ENCODE measurements at places on chromosomes 4 and X.

GRCh38 chr4:139555705-139556070, 331 bp downstream of the SETD7 start:
- DNase-seq, result no peak

GRCh38 chrX:35380808-35381700, 417.1 kb upstream of the MAGEB16 start:
- peak; percentile 34 for DNase-seq

DNA sequence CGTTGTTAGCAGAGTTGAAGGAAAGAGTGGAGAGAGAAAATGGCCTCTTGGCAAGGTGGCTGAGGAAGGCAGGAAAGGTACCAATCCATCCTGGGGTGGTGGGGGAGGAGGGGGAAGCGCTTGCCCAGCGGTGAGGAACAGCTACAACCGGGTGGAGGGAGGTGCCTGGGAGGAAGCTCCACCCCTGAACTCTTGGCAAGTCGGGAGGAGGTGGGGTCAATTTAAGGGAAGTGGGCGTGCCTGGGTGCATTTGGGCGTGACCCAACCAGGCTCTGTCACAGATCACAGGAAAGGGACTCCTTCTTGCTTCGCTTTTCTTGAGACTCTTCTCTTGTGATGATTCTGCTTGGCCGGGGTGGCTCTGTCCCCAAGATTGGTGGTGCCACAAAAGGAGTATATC, 41.7 kb downstream of the BCORL1 start:
- peak; percentile 78 for DNase-seq

- DNase-seq, result no peak
These were observed 2.4 kb downstream of the FAM241A start for GRCh38 chr4:112147697-112148096.

- DNase-seq, result peak; percentile 48
These were observed 28.1 kb downstream of the INPP4B start for GRCh38 chr4:142818031-142818430.

DNA sequence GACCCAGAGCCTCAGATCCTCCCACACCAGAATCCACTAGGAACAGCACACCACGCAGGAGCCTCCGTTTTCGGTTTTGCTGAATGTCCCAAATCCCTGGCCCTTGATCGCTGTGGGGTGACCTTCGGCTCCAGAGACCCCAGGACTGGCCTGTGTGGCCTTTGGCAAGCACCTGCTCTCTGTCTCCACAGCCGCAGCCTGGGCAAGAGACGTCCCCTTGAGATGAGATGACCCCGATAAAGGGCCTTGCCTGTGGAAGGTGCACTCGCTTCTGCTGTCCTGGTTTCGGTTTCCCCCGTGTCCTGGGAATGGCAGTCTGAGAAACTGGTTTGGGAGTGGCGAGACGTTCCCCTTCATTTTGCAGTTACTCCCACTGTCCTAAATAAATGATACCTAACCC, 9.6 kb downstream of the PSAPL1 start:
- DNase-seq, result no peak

- DNase-seq, result peak; percentile 86
These were observed 46.5 kb upstream of the RAB9B start for GRCh38 chrX:103878466-103879122.

DNA sequence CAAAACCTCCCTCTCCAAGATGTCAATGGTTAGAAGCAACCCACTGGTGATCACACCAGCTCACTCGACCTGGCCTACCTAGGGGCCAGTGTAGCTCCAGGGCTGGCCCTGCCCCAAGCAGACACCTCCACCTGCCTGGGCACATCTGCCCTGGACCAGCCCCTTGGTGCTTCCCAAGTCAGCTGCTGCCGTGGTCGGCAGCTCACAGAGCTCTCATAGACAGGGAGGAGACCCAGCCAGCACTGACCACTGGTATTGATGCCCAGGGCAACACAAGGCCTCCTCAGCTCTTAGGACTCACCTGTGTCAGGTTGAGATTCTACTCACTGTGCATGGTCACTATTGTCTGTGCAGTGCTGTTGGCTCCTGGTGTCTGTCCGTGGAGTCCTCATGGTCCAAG, 51.7 kb downstream of the SEPSECS start:
- DNase-seq, result no peak

DNA sequence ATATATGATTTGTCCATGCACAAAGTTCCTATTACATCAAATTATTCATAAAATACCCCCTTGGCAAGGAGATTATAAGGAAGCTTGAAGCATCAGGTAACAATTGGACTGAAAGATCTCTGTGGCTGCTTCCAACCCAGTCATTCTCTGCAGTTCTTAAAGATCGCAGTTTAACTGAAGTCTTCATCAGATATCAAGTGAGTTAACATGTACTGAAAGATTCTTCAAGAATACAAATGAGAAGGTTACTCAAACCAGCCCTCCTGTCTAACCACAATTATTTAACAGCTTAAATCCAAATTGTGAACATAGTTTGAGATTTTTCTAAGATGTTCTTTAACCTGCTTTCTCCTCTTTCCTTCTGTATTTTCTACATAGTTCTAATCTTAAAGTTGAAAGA, 56.1 kb downstream of the SLC10A7 start:
- DNase-seq, result no peak

DNA sequence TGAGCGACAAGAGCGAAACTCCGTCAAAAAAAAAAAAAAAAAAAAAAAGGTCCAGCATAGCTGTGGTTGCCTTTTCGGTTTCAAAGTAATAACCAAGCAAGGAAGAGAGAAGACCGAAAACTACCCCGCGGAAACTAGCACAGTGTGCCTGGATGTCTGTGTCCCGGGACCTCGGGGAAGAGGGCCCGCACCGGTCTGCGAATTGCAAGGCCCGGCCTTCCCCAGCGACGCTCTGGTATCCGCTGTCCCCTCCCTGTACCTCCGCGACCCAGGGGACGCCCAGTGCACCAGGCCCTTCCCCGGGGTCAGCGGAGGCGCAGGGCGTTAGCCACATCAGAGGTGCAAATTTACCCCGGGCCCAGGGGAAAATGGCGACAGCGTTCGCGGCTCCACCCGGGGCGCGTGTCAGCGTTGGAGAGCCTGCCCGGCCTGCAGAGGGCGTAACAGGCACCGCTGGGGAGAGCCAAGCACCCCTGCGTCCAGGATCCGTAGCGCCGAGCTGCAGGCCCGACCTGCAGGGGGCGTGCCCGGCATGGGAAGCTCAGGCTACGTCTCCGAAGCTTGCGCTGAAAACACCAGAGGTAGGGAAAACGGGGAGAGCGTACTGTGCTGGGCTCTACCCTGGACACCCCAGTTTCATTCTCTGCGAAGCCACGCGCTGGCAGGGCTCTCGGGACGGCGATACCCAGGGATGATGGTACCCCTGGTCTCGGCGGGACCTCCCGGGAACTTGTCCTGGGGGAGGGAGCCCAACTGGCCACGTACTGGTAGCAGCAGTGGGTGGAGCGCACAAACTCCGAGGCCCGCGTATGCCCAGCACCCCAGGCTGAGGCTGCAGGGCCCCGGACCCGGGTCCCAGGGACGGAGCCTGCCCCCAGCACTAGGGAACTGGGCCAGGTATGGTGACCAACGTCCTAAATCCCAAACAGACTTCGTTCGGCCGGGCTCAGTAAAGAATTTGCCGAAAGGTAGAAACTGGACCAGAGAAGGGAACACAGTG, 16.2 kb downstream of the NKX6-1 start:
- no peak for DNase-seq

GRCh38 chr4:156497486-156497885, 474.1 kb downstream of the PDGFC start:
- DNase-seq, result no peak

- peak; percentile 92 for DNase-seq
These were observed 27.8 kb downstream of the DIPK2B start for GRCh38 chrX:45172890-45173289.

All from renal cortical epithelial cell (primary cell).